ENCODE measurements at places on chromosomes 3 and 15. TPM values are rescaled to one million over a fixed set of nuclear protein-coding genes. Genes with fewer than 3 reads are reported as not detected.

Gene SEMA7A
- 1.1 TPM for total RNA-seq

GRCh38 chr3:150035910-150036612, 65.4 kb upstream of the PFN2 start:
- H3K27ac ChIP-seq = peak overlapping the region; percentile 57
- no peak for DNase-seq
- peaks cover 23% of the 10 kb centered on the region for H3K4me1 ChIP-seq
- H3K36me3 ChIP-seq = no peaks in the 10 kb centered on the region
- no peaks in the 10 kb centered on the region for H3K27me3 ChIP-seq

DNA sequence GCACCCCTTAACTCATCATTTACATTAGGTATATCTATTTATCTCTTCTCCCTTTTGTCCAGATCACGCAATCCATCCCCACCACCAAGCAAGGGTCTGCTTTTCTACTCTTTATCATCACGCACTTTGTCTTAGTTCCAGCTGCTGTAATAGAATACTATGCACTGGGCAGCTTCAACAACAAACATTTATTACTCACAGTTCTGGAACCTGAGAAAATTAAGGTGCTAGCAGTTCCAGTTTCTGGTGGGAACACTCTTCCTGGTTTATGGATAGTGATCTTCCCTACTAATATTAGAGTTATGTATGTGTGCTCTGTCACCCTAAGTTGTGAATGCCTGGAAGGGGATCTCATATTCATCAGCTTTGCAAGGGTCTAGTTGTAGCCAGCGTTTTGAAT, 687.0 kb downstream of the NTRK3 start:
- peaks cover 2% of the 10 kb centered on the region for H3K27me3 ChIP-seq
- H3K27ac ChIP-seq = no peak overlapping the region
- no peak for DNase-seq
- no peaks in the 10 kb centered on the region for H3K4me1 ChIP-seq

DNA sequence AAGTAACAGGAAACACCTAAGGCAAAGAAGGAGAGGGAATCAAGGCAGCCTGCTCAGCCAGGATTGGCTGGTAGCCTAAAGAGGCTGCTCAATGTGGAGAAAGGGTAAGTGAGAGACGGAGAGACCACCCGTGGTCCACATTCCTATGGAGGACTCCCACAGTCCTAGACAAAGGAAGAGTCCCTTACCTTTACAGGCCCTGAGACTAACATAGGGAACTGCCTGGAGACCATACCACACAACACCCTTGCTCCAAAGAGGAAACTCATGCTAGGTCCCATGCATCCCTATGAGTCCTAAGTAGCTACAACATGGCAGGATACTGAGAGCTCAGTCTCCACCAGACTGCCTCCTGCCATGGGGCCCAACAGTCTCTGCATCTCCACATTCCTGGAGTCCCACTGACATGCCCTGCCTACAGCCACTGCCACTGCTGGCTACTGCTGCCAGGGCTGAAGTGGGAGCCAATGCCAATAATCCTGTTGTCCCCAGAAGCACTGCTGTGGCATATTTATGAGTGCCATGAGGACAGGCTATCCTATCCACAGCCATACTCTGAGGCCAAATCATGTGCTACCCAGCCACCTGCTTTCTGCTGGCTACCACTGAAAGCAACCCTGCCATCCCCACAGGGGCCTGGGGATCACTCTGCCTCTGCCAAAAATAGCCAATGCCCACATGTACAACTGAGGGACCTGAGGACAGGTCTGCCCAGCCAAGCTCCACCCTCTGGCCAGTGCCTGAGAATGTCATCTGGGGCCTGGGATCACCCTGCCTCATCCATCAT, 45.0 kb downstream of the COPS2 start:
- H3K27me3 ChIP-seq = no peaks in the 10 kb centered on the region
- H3K4me1 ChIP-seq = no peaks in the 10 kb centered on the region
- no peak overlapping the region for H3K4me3 ChIP-seq
- H3K36me3 ChIP-seq = peaks cover 37% of the 10 kb centered on the region

- H3K4me1 ChIP-seq = peaks cover 46% of the 10 kb centered on the region
- DNase-seq = no peak
- no peak overlapping the region for H3K4me3 ChIP-seq
- H3K27ac ChIP-seq = peak overlapping the region; percentile 51
- no peaks in the 10 kb centered on the region for H3K36me3 ChIP-seq
- H3K27me3 ChIP-seq = no peaks in the 10 kb centered on the region
Measured at GRCh38 chr15:76200083-76200465, 111.2 kb downstream of the ETFA start.

Gene SRGAP3
- 0.99 TPM for total RNA-seq

DNA sequence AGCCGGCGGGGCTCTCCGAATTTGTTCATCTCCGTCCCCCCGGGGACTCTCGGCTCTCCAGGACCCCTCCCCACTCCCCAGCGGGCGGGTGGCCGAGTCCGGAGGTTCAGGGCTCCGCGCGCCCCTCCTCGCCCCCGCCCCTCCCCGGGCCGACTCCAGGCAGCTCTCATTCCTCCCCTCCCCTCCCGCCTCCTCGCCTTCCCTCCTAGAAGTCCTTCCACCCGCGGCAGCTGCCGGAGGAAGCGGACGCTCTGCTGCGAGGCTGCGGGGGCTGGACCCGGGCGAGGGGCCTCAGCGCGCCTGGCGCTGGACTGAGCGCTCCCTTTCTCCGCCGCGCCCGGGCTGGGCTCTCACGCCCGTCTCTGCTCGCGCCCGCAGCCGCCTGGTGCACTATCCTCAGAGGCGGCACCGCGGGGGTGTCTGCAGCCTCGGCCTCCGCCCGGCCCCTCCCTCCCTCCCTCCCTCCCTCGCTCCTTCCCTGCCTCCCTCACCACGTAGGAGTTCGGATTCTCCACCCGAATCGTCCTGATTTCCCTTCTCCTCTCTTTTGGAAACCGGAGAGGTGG, at the start of gene ROBO2:
ROBO2 (plus strand) TSS at position 494 of the 566 bp plus-strand sequence. CDS start 687 bp downstream, outside the sequence.
- H3K27ac ChIP-seq = no peak within 1 kb of the TSS
- DNase-seq = peak; percentile 90
- peaks cover 8% of the 10 kb centered on the region for H3K27me3 ChIP-seq
- H3K36me3 ChIP-seq = no peaks in the 10 kb centered on the region
- peaks cover 28% of the 10 kb centered on the region for H3K4me1 ChIP-seq
- H3K4me3 ChIP-seq = peak within 1 kb of the TSS; percentile 78

- no peaks in the 10 kb centered on the region for H3K27me3 ChIP-seq
- peaks cover 1% of the 10 kb centered on the region for H3K36me3 ChIP-seq
- peaks cover 22% of the 10 kb centered on the region for H3K4me1 ChIP-seq
- no peak for DNase-seq
- no peak overlapping the region for H3K4me3 ChIP-seq
Measured at GRCh38 chr15:64519897-64520296, 59.5 kb downstream of the ZNF609 start.

Gene FBXO40
- 0.08 TPM for total RNA-seq

DNA sequence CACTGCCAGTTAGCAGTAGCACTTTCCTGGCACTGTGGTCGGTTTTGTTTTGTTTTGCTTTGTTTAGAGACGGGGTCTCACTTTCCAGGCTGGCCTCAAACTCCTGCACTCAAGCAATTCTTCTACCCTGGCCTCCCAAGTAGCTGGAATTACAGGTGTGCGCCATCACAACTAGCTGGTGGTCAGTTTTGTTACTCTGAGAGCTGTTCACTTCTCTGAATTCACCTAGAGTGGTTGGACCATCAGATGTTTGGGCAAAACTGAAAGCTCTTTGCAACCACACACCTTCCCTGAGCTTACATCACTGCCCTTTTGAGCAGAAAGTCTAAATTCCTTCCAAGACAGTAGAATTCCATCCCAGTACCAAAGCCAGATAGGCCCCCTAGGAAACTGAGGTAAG, 22.6 kb downstream of the CLDN18 start:
- H3K4me3 ChIP-seq = no peak overlapping the region
- no peak for DNase-seq
- no peak overlapping the region for H3K27ac ChIP-seq
- H3K27me3 ChIP-seq = no peaks in the 10 kb centered on the region

- no peaks in the 10 kb centered on the region for H3K27me3 ChIP-seq
- no peaks in the 10 kb centered on the region for H3K36me3 ChIP-seq
- H3K27ac ChIP-seq = no peak overlapping the region
- DNase-seq = no peak
- H3K4me1 ChIP-seq = peaks cover 29% of the 10 kb centered on the region
Measured at GRCh38 chr15:42612367-42612912, 37.0 kb downstream of the STARD9 start.

DNA sequence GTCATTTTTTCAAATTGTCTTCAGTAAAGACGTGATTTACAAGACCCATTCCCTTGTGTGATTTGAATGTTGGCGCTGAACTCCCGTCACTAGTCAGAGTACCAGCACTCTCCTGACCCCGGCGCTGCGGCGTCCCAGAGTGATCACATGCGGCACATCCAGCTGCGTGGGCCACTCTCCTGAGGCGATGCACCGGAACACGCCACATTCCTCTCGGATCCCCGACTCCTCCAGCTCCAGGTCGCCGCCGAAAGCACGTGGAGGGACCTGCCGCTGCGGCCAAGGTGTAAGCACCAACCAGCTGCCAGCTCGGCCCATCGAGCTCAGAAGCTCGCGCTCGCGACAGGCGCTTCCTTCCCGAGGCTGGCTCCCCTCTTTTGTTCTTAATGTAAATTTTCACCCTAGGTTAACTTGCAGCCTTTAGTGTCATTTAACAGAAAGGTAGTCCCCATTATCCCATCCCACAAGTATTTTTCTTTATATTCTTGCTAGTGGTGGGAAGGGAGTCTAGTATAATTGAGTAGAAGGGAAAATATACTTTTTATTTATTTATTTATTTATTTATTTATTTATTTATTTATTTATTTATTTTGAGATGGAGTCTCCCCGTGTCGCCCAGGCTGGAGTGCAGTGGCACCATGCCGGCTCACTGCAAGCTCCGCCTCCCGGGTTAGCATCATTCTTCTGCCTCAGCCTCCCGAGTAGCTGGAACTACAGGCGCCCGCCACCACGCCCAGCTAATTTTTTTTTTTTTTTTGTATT, 61.7 kb upstream of the VGLL3 start:
- no peaks in the 10 kb centered on the region for H3K27me3 ChIP-seq
- H3K4me3 ChIP-seq = no peak overlapping the region
- peaks cover 4% of the 10 kb centered on the region for H3K4me1 ChIP-seq
- H3K36me3 ChIP-seq = no peaks in the 10 kb centered on the region
- no peak overlapping the region for H3K27ac ChIP-seq

- no peak for DNase-seq
- H3K27ac ChIP-seq = no peak overlapping the region
- H3K4me1 ChIP-seq = no peaks in the 10 kb centered on the region
Measured at GRCh38 chr3:7074217-7074616, 213.3 kb downstream of the GRM7 start.

Gene ACOX2
- 0.56 TPM for total RNA-seq

DNA sequence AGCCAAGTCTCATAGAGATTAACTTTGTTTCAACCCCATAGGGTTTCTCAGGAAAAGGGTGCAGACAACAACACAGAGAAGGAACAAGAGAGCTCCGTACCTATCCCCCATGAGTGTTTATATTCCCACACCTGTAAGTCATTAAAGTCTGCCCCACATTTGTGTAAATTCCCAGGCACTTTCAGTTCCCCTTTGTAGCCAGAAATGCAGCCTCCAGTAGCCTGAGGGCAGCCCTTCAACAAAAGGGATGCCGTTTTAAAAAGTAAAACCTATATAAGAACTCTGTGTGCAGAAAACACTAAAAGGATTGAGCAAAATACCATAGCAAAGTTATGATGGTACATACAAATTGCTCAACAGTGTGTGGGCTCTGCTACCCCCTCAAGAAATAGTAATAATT, 59.7 kb upstream of the TMEM108 start:
- peaks cover 11% of the 10 kb centered on the region for H3K27me3 ChIP-seq
- H3K36me3 ChIP-seq = no peaks in the 10 kb centered on the region
- H3K4me1 ChIP-seq = no peaks in the 10 kb centered on the region
- no peak overlapping the region for H3K4me3 ChIP-seq
- no peak for DNase-seq

GRCh38 chr15:92663250-92663951, 7.8 kb upstream of the FAM174B start:
- H3K27me3 ChIP-seq = no peaks in the 10 kb centered on the region
- DNase-seq = no peak
- H3K4me3 ChIP-seq = no peak overlapping the region
- H3K36me3 ChIP-seq = no peaks in the 10 kb centered on the region
- no peak overlapping the region for H3K27ac ChIP-seq
- H3K4me1 ChIP-seq = peaks cover 33% of the 10 kb centered on the region

- H3K4me3 ChIP-seq = no peak overlapping the region
- no peaks in the 10 kb centered on the region for H3K36me3 ChIP-seq
- no peaks in the 10 kb centered on the region for H3K27me3 ChIP-seq
- peaks cover 12% of the 10 kb centered on the region for H3K4me1 ChIP-seq
- DNase-seq = no peak
Measured at GRCh38 chr3:31106912-31107311, 212.5 kb upstream of the GADL1 start.

- H3K4me1 ChIP-seq = no peaks in the 10 kb centered on the region
- peaks cover 3% of the 10 kb centered on the region for H3K27me3 ChIP-seq
- H3K4me3 ChIP-seq = no peak overlapping the region
- H3K27ac ChIP-seq = no peak overlapping the region
- H3K36me3 ChIP-seq = no peaks in the 10 kb centered on the region
Measured at GRCh38 chr3:61141697-61142096, 109.6 kb downstream of the FHIT start.

Gene HTR3E
- total RNA-seq = not detected

Gene APEH
- 69.8 TPM for total RNA-seq

Gene SPINK8
- not detected for total RNA-seq

Gene GABRA5
- total RNA-seq = not detected

Gene CPN2
- not detected for total RNA-seq

DNA sequence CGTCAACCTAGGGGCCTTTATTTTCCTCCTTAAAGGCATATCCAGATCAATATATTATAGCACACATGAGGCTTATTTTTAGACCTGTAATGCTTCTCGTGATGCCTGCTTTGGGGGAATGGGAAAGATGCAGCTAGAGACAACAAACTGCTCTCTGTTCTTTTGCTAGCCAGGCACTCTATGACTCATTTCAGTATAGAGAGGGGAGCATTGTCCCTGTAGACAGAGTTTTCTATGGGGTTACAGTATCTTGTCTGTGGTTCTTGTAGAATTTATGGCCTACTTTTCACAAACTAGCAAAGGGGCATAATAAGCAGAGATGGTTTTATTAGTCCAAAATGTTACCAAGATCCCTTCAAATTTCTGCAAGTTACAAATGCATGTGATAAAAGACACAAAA, 305.6 kb downstream of the LSAMP start:
- peaks cover 14% of the 10 kb centered on the region for H3K4me1 ChIP-seq
- no peaks in the 10 kb centered on the region for H3K36me3 ChIP-seq
- H3K27ac ChIP-seq = no peak overlapping the region
- DNase-seq = no peak
- H3K4me3 ChIP-seq = no peak overlapping the region

Gene ST3GAL6
- not detected for total RNA-seq

All from chondrocyte (in vitro differentiated cells).